GM04503 (cell line): ENCODE measurements at places on chromosomes 5 and 9.

- no peak for DNase-seq
Observed at GRCh38 chr9:137458194-137459151, 661 bp downstream of the NSMF start.

- no peak for DNase-seq
Observed at GRCh38 chr5:67240065-67240464, 43.5 kb upstream of the CD180 start.

- no peak for DNase-seq
Observed at GRCh38 chr5:17402289-17403121, 95.5 kb upstream of the TAF11L2 start.

DNA sequence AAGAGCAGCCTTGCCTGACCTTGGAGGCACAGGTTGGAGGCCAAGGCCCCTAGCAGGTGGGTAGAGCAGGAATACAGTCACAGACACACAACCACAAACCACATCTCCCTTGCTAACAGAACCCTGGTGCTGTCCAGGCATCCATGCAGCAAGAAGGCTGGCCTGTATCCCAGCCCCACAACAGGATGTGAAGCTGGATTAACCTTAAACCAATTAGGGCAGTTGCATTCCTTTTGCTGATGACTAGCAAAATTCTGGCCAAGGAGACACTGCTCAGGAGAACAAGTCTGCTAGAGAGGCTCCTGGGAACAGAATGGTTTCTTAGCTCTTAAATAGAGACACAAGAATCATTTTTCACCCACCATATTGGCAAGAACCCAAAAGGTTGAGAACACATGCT lies 97.8 kb downstream of the C5orf15 start:
- peak; percentile 57 for DNase-seq

GRCh38 chr9:133677126-133678010 lies 41.2 kb downstream of the DBH start:
- no peak for DNase-seq

DNA sequence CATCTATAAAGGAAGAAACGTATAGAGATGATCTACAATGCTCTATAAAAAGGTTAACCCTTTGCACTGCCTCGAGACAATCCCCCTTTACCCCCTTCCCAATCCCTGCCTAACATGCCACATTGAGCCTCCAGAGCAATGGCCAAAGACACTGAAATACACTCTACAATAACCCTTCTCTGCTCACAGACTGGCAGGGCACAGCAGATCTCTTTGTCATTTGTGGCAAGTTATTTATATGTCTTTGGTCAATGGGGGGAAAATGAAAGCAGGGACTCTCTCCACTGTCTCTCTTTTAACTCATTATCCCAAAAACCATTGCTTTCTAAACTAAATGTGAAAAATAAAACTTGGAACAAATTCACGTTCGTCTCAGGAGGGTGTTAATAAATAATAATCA lies 51.7 kb downstream of the PTCH1 start:
- no peak for DNase-seq

DNA sequence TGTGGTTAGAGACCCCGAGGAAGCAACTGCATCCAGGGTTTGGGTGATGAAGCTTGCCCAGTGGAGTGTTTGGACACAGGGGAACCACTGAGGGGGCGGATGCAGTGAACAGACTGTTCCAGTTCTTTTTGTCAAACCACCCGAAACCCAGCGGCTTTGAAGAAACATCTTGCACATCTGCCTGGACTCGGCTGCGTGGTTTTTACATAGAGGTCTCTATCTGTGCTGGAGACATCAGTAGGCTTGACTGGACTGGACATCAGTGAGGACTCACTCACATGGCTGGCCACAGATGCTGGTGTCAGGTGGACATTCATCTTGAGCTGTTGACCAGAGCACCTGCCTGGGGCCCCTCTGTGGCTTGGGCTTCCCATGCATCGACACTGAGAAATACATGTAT lies 15.3 kb upstream of the SPATA31E1 start:
- no peak for DNase-seq

GRCh38 chr5:5085381-5085780 lies 54.7 kb upstream of the ADAMTS16 start:
- DNase-seq = no peak

DNA sequence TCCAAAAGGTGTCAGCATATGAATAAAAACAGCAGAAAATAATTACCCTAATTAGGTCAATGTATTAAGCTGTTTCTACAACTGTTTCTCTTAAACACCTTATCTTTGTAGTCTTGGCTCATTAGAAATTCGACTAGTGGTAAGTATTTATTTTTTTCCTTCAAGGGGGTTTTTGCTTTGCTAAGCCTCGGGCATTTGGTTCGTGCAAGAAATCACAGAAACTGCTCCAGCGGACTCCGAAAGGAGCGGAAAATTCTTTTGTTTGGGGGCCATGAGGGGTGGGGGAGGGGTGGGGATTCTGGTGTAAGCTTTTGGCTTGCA lies 757 bp downstream of the ZBED3 start:
- no peak for DNase-seq

DNA sequence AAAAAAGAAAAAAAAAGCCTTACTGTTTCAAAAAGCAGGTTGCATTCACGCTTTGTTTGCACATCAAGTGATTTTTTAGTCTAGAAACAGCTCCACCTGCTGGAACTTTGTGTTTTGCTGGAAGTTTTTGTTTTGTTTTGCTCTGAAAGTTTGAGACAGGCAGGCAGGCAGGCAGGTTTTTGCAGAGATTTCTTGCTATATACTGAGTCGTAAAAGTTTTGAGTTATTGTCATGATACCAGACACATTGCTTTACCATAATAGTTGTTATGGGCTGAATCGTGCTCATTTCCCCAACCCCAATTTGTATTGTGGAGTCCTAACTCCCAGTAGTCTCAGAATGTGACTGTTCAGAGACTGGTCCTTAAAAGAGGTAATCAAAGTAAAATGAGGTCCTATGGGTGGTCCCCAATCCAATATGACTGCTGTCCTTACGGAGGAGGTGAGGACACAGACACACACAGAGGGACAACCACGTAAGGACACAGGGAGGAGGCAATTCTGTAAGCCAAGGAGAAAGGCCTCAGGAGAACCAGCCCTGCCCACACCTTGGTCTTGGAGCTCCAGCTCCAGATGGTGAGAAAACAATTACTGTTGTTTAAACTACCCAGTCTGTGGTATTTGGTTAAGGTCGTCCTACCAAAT lies 20.9 kb downstream of the OR2Y1 start:
- DNase-seq = no peak

DNA sequence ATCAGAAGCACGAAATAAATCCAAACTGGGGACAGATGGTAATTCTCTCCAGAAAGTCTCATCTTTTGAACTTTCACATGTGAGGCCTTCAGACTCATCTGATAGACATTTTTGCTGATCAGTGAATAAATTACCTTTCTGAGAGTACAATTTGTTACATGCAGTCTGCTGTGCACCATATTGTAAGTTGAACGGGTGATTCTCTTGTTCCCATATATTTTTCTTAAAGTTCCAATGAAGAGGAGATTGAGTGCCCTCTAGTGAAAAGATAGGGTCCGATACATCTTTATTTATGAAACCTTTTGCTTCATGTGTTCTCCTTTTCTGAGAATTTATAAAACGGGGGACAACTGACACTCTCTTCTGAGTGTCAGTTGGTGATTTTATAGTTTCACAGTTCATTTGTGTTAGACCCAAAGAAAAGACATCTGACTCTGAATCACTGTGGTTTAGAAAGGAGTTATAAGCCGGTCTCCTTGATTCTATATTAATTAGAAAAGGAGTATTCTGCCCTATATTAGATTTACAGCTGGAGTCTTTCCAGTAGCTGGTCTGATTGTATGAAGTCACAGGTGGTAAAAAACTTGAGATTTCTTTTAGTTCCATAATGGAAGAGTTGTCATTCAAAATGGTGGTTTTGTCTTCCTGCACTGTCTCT lies 30.4 kb downstream of the GNG10 start:
- DNase-seq = no peak
